ENCODE measurements at places on chromosomes 2 and 18.

- no peak for DNase-seq
Observed at GRCh38 chr2:159140070-159140769, 146.3 kb downstream of the WDSUB1 start.

DNA sequence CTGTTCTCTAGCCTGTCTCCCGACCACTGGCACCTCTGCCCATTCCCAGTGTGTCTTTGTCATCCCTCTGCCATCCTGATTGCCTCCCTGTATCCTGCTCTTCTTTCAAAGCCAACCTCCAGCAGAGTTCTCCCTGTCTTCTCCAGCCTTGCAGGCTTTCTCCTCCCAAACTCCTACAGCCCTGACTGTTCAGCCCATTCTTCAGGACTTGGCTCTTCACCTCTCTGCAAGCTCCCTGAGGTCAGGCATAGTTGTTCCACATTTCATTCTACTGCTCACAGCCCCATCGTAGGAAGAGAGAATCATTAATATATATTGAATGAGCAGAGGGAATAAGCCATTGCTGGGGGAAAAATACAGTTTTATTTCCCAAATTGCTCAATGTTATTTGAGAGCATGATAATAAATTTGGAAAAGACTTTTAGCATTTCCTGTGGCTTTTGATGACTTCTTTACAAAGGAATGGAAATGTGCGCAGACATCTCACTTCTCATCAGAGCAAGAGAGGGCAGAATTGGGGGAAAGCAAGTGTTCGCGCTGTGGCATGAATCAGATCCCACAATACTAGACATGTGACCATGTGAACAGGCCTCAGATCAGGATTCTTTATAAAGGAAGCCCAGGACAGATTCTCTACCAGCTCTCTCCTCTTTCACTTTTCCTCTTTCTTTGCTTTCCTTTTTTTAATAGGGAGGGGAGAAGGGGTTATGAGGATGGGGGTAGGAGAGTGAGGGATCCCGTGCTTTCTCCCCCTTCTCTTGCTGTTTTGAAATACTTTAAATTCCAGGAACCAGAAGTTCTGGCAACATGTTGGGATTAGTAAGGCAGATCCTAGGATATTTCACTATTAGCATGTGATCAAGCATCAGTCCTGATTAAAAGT is 37.4 kb downstream of the EPAS1 start:
- no peak for DNase-seq

DNA sequence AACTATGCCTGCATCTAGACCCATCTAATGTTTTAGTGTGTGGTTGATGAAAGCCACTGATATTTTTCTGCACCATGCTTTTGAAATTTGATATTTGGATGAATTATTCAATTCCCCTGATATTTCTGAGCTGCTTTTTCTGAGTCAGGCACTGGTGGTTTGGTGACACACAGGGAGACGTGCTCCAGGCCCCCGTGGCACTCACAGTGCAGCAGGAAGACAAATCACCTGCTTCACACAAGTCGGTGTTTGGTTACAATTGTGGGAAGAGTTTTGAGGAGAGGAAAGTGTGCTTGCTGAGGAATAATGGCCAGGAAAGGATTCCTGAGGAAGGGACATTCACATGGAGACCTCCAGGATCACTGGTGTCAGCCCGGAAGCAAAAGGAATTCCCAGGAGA is 179.7 kb downstream of the ACKR3 start:
- no peak for DNase-seq

DNA sequence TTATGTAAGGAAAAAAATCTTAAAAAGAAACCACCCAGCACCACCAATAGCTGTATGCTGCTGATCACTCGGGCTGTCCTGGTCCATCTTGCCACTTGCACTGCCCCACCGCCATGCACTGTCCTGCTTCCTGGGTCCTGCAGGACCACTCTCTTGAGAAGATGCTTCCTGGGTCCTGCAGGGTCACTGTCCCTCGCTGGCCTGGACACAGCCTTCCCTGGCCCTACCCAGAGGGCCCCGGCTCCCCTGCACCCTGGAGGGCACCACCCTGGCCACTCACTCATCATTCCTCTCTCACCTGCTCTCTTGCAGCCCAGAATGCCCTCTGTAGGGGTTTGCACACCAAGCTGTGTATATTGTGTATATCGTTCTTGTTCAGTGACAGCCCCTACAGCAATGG is 2.4 kb upstream of the OTOS start:
- DNase-seq: no peak

- DNase-seq: no peak
Observed at GRCh38 chr2:191128172-191128910, 22.5 kb downstream of the STAT4 start.

- DNase-seq: no peak
Observed at GRCh38 chr2:81648370-81648769, 1343.8 kb upstream of the LRRTM1 start.

DNA sequence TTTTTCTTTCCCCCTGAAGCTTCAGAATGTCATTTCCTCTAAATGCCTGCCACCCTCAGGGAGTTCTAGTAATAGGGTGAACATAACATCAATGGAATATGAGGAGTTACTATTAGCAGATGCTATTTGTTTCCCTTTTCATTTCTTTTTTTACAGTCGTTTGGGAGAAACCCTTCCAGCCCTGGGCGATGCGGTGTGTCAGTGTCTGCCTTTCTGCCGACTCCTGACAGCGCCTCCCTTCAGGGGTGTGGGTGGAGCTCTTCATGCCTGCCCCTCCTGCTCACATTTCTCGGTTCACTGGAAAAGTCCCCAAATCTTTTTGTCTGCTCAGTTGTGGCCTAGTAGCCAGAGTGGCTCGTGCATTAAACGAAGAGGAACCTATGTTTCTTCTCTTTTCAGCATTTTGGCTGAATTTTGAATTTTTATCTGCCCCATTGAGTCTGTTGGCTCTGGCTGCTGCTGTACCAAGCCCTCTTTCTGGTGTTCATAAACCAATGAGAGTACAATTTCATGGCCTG is 72.3 kb downstream of the FMNL2 start:
- no peak for DNase-seq

DNA sequence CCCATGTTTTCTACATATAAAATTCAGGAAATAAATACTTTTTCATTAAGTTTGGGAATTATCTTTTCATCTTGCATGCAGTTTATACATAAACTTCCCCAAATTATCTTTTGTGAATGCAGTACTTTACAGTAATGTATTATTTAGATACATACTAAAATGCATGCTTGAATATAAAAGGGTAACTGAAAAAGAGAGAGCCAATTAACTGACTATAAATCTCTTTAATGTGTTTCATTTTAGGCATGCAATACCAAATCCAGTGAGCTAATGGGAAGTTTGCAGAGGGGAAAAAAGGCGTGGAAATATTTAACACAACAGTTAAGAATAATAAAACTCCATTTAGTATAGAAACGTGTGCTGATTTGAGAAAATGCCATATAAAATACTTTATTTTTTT is 39.2 kb downstream of the COL4A4 start:
- DNase-seq: no peak

DNA sequence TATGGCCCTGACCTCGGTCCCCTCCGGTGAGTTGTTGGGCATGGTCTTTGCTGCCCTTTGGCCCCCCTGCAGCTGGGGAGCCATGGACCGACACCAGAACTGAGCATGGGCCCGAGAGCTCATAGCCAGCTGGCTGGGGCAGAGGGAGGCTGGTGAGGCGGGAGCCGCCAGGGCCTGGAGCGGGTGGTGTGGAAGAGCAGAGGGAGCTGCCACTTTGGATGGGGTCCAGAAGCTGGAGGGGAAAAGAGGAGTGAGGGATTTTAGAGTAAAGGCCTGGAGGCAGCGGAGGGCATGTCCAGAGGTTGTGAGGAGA is 16.5 kb upstream of the CNNM3 start:
- DNase-seq: no peak

GRCh38 chr18:72180689-72181088 is 363.5 kb downstream of the CBLN2 start:
- no peak for DNase-seq

GRCh38 chr18:36610661-36611060 is 218.1 kb downstream of the TPGS2 start:
- DNase-seq: no peak

- no peak for DNase-seq
Observed at GRCh38 chr2:52959801-52960200, 807.8 kb upstream of the CHAC2 start.

GRCh38 chr18:55585920-55586561 is 2.0 kb downstream of the TCF4 start:
- DNase-seq: no peak

GRCh38 chr2:225773148-225773547 is 373.6 kb downstream of the NYAP2 start:
- no peak for DNase-seq

Measured in GM12891 (cell line).